ENCODE measurements at places on chromosomes 11 and 22.

DNA sequence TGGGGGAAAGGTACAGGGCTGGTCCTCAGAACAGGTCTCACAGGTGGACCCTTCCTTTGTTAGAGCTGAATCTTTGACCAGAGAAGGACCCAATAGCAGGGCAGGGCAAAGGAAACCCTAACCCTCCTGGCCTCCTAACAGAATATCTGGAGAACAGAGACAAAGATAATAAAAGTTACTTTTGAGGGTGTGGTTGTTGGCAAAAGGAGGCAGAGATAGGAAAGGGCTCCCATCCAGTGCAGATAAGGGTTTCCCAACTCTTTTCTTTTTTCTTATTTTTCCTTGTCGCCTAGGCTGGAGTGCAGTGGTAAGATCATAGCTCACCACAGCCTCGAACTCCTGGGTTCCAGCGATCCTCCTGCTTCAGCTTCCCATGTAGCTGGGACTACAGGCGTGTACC is 11.9 kb downstream of the PCSK7 start:
- DNase-seq: no peak

DNA sequence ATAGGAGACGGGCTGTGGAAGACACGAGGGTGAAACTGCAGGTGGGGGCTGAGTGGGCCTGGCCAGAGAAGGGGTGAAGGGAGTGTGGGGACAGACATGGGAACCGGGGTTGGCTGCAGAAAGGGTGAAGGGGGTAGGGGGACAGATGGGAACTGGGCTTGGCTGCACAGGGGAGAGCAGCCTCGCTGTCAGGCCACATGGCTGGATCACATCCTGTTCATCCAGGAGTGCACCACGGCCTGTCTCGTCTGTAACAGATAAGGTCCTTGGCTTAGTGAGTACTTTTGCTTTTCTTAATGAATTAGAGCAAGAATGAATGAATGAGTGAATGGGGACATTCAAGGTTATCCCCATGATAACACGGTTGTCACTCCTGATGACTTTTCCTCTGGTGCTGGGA is 13.5 kb downstream of the FBLN1 start:
- no peak for DNase-seq

DNA sequence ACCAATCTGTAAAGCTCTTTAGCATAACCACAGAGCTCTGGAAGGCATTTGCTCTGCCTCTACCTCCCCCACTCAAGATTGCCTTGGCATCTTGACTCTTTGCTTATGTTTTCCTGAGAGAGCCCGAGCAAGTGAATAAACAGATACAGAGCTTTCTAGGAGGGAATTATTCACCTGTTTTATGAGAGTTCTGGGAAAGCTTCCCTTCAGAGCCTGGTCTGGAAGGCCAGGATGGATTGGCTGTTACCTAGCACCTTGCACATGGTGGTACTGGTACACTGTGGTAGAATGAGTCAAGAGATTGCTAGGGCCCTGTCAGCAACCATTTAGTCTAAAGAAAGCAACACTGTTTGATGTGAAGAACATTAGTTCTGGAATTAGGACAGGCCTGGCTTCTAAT is 52.3 kb downstream of the CABIN1 start:
- no peak for DNase-seq

DNA sequence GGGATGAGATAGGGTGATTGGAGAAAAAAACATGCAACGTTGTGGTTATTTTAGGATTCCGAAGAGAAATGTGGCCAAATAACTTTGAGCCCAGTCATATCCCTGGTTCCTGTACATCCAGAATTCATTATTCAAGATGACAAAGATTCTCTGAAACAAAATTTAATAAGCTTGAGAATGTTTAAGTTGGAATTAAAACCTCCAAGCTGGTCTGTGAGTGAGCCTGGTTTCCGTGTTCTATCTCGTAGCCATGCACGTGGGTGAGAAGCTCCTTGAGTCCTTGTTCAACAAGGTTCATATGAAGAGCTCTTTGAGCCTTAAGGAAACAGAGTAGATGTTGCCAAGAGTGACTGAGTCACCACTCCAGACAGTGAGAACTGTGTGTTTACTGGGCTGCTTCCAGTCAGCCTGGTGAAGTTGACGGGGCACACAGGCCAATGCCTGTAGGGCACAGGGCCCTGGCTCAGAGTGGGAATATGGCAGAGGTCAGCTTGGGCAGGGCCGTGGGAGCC is 206.5 kb downstream of the NAV2 start:
- no peak for DNase-seq

DNA sequence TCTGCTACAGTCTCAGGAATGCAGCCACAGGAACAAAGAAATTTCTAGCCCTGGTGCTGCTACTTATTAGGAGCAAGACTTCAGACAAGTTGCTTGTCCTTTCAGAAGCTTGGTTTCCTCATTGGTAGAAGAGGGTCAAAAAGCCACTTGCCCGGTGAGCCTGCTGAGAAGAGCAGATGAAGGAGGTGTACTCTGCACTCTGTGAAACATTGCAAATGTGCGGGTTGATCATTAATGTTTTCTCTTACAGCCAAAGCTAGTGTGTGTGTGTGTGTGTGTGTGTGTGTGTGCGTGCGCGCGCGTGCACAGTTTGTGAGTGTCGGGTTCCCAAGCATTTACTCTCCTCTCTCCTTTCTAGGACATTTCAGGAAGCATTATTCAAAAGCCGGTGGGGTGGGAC is 86.3 kb upstream of the NNMT start:
- DNase-seq: no peak

DNA sequence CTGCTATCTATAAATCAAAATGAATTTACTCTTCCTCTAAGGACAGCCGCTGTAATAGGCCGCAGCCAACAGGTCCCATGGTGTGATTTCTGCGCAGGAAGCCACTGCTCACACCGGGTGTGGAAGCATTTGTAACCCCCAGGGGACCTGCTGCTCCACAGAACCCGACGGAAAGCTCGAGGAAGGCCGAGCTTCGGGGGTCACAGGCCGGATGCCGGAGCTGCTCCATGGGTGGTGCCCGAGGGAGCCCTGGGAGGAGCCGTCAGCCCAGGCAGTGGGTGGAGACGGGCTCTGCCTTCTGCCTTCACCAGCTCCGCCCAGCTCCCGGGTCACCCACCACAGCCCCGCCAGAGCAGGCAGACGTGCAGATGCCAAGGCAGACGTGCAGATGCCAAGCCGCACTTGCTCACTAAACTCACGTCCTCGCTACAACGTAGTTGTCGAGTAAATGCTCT is 63.5 kb downstream of the BRD1 start:
- DNase-seq: no peak

DNA sequence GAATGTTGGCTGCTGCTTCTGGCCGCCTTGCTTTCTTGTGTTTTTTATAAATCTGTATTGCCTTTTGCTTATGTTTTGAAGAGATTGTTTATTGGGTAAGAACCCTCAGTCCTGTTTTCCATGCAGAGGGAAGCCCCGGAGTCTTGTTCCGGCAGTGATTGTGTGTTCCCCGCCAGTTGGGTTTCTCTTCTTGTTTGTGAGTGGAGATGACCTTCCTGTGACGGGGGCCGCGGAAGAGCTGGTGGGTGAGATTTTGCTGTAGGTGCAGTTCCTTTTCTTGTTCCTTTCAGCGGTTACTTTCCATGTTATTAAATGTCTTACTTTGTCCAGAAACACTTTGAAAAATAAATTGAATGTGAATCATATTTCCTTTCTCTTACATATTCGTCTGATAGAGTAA is 8.3 kb downstream of the TBC1D22A start:
- no peak for DNase-seq

GRCh38 chr11:1300569-1301187 is 8.8 kb downstream of the TOLLIP start:
- no peak for DNase-seq

DNA sequence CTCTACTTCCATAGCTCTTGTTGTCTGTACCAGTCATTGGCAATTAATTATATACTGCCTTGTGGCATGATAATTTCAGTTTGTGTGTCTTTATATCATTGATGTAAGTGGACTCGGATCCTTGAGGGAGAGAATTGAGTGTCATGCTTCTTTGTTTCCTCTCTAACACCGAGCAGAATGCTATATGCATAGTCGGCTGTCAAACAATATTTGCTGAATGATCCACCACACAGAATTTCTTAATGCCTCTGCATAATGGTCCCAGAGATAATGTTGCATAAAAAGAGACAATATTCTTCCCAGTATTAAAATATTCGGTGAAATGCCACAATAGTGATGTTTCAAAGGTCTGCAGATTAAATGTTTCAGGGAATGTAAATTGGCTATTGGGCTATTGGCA is 664.8 kb downstream of the NTM start:
- no peak for DNase-seq

GRCh38 chr11:132683602-132684001 is 848.7 kb downstream of the OPCML start:
- DNase-seq: no peak

DNA sequence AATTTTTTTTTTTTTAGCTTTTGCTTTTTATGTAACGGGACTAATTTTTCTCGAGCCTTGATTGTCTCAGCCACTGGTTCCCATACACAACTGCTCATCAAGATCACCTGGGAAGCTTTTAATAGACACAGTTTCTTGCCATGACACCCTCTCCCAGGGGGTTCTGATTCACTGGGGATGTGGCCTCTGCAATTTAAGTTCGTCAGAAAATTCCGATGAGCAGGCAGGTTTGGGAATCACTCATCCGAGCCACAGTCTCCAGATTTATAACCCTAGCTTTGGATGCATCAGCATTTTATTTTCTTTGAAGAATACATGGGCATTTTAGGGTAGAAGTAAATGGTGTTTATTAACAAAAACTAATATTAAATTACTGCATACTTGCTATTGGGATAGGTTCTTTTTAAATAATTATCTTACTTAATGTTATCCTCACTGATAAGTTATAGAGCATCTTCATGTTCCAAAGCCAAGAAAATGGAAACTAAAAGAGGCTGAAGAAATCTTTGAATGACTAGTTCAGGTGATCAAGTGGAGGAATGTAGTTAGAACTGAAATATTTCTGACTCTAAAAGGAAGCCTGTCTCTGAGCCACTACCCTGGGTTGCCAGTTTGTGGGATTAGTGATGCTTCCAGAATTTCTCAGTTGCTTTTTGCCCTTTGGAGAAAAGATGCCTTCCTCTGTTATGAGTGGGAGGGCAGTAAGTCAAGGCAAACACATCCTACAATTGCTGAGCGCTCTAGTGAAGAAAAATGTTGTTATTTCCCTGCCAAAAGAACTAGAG is 319.0 kb downstream of the DDX10 start:
- no peak for DNase-seq

- DNase-seq: no peak
These were observed 40.1 kb upstream of the FLI1 start for GRCh38 chr11:128653801-128654231.

DNA sequence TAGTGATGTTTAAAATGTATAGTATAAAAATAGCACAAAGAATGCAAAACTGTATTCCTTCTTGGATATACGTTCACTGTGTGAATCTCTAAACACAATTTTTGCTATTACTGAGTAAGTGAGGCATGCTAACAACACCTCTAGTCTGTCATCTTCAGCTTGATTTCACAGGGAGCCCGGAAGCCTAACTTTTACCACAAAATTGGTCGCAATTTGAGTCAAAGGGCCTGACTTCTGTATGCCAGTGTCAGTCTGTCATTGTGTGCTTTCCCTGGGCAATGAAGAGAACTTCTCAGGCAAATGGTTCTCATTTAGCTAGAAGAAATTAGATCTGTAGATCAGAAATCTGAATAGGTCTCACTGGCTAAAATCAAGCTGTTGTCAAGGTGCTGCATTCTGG is 1059.5 kb downstream of the FAM181B start:
- DNase-seq: no peak

- no peak for DNase-seq
These were observed 41.0 kb downstream of the FDX1 start for GRCh38 chr11:110470716-110471115.

Data from stimulated activated CD8-positive, alpha-beta memory T cell treated with anti-CD3 and anti-CD28 coated beads, Interleukin-2, amount 100 ng/mL, for 48 hours (primary cell).